ENCODE measurements at places on chromosomes 3 and 15.

GRCh38 chr3:186587183-186587582, 16.7 kb downstream of the DNAJB11 start:
- no peak for DNase-seq

DNA sequence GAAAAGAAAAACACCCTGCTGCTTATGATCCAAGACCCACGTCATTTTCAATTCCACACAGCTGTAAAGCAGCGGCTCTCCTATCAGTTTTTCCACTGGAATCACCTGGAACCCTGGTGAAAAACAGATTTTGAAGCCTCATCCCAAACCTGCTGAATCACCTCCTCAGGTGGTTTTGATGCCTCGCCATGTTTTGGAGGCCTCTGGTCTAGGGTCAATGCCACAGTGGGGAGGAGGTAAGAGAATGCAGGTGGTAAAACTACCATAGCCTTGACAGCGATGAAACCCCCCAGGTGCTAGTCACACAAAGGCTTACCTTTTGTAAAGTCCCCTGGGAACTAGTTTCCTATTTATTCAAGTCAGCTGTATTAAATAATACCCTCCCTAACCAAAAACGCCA, 24.8 kb downstream of the MYO1E start:
- DNase-seq, result no peak

- DNase-seq, result no peak
Observed at GRCh38 chr3:47228088-47228487, 54.5 kb downstream of the KIF9 start.

GRCh38 chr3:189195302-189195701, 23.5 kb downstream of the TPRG1 start:
- DNase-seq, result no peak

Measured in NCI-H1092 treated with DMSO at 0.1 percent for 48 hours (cell line).